ENCODE measurements at places on chromosomes 7 and 10.

- ATAC-seq = no peak
Observed at GRCh38 chr7:35697414-35698175, 2.7 kb upstream of the HERPUD2 start.

- peak; percentile 87 for ATAC-seq
Observed at GRCh38 chr7:66877577-66878300, 43.3 kb upstream of the TMEM248 start.

DNA sequence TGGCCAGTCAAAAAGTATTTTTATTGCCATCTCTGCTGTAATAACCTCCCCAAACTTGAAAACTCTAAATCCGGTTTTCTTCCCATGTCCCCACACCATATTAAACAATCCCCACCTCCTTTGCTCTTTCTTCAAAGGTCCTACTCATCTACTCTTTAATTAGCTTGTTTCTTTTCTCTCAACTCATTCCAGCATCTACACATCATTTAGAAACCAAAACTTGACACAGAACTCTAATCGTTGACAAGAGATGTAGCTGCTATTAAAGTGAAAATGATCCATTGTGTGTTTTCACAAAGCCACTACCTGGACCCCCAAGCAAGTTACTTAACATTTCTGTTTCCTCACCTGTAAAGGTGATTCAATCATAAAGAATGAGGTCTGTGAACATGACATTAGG is 436.3 kb upstream of the NPVF start:
- ATAC-seq = no peak

DNA sequence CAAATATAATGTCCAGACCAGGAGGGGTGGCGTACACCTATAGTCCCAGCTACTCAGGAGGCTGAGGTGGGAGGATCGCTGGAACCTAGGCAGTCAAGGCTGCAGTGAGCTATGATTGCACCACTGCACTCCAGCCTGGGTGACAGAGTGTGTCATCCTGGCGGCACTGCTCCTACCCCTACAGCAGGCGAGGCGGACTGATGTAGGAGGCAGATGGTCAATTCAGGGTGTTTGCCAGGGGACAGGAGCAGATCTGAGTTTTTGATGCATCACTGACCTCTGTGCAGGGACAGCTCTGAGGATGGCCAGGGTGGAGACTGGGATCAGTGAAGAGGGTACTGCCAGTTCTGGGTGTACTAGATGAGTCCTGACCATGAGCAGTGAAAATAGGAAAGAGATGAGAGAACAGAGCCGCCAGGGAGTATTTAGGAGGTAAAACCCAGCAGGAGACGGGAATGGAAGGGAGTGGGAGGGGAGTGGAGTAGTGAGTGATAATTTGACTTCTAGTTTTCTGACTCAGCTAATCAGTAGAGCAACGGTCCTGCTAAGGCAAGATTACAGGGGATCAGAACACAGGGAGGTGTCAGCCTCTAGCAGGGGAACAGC is 75.3 kb downstream of the HIP1 start:
- peak; percentile 79 for ATAC-seq

GRCh38 chr10:125783957-125784356 is 8.3 kb upstream of the MMP21 start:
- ATAC-seq = no peak

- no peak for ATAC-seq
Observed at GRCh38 chr7:112799448-112800120, 9.4 kb upstream of the TMEM168 start.

GRCh38 chr10:98063740-98064027 is 33.3 kb upstream of the CRTAC1 start:
- ATAC-seq = no peak

GRCh38 chr10:79098596-79099015 is 29.8 kb downstream of the ZMIZ1 start:
- ATAC-seq = peak; percentile 90

GRCh38 chr10:33422471-33423153 is 88.1 kb upstream of the NRP1 start:
- no peak for ATAC-seq

DNA sequence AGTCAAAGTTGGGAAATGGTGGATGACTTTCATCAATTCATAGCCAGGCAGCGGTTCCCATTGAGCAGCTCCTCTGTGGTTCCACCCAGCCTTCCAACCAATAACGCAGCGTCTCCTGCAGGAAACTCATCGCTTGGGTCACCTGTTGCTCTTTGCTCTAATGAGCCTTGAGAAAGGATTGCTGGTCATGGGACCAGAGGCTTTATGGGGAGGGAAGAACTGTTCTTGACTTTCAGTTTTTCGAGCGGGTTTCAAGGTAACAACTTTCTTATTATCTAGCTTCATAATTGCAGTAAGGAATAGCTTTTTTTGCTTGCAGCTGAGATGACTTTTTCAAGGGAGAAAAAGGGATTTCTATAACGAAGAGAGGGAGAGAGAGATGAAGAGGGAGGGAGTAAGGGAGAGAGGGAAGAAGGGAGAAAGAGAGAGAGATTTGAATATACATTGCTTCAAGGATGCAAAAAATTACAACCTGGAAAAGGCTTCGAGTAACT is 405 bp upstream of the ENTPD1 start:
- ATAC-seq = peak; percentile 55

DNA sequence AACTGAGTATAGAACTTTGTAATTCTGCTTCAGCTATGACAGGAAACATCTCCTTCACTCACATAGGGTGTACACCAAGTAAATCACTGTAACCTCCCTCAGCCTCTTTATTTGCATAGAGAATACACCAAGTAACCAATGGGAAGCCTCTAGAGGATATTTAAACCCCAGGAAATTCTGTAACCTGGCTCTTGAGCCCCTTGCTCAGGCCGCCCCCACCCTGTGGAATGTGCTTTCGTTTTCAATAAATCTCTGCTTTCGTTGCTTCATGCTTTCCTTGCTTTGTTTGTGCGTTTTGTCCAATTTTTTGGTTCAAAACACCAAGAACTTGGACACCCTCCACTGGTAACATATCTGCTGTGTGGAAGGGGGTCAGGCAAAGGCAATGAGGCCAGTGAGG is 60.2 kb downstream of the CLRN3 start:
- ATAC-seq = no peak

- no peak for ATAC-seq
Observed at GRCh38 chr10:80055760-80056159, 22.7 kb upstream of the TMEM254 start.

DNA sequence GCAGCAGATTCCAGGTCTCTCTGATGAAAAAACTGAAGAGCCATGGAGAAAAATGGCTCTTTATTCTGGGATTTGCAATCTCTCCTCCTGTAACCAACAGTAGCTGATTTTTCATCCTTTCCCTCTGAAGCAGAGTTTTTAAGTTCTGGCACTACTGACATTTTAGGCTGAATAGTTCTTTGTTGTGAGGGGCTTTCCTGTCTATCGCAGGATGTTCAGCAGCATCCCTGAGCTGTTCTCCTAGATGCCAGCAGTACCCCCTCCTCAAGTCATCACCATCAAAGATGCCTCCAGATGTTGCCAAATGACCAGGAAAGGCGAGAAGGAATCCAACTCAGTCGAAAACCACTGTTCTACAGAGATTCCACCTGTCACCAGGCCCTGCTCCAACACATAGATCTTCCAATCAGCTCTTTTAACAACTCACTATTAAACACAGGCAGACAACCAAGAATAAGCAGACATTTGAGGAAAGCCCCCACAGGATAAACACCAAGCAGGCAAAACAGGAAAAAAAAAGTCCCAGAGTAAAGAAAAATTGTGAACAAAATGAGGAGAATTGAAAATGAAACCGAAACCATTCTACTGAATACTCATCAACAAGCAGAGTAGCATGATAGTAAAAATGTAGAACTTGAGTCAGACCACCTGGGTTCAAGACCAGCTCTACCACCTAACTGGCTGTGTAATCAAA is 124.8 kb downstream of the MPP7 start:
- no peak for ATAC-seq

- no peak for ATAC-seq
Observed at GRCh38 chr10:3031490-3031889, 35.9 kb upstream of the PFKP start.

DNA sequence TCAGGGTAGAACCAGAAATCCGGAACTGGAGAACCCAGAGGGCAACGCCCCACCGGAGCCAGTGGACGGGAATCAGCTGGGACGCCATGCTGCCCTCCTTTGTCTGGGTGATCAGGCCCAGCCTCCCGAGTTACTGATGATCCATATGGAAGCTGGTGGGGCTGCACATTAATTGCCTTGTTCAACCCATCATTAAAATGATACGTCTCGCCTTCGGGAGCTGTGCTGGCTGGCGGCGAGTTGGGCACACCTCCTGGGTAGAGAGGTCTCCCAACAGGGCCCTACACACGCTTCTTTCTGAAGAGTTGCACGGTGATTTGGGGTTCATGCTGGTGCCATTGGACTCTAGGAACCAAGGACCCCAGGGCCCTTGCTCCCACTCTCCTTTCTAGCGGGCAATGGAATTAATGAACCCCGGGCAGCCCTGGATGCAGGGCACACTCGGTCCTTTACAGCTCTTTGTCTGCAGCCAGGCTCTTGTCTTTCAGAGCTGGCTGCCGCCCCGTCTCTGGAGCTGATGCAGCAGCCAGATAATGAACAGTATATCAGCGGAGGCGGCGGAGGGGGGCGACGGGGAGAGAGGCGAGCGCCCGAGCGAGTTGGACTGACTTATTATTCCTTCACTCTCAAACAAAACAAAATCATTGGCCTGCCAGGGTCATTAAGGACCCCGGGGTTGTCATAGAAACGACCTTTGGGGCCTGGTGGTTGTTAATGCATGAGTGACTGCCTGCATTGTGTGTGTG is 412.2 kb upstream of the ZMIZ1 start:
- no peak for ATAC-seq

DNA sequence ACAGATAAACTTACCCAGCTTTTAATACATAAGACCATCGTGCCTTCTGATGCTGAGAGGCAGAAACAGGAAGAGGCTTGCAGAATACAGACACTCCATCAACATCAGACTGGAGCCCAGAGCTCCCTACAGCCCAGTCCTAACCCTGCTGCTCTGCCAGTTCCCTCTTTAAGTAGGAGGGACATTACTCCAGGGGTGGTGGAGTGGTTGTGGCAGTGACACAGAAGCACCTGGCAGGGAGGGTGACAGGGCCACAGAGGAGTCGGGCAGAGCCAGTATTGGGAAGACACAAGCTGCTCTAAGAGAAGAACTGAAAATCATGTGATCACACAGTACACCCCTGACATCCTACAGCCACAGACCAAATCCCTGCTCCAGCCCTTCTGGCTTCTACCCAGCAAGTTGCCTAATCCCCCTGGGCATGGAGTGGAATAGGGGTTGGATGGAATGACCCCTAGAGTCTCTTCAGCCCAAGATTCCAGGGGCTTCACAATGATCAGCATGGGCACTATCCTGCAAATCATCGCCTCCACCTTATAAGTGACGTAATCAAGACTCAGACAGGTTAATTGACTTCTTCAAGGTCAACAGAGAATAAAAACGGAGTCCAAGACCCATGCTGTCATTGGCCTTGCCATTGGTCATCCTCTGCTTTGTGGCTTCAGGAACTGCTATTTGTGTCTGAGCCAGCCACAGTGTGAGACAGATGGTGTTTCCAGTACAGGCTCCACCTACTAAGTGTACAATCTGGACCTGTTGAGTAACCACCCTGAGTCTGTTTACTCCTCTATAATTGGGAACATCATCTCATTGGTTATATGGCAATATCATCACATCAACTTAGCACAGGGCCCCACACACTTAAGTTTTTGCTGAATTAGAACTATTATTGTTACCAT is 61.1 kb upstream of the ZMIZ1 start:
- no peak for ATAC-seq

GRCh38 chr7:22443370-22444180 is 56.4 kb downstream of the STEAP1B start:
- no peak for ATAC-seq

DNA sequence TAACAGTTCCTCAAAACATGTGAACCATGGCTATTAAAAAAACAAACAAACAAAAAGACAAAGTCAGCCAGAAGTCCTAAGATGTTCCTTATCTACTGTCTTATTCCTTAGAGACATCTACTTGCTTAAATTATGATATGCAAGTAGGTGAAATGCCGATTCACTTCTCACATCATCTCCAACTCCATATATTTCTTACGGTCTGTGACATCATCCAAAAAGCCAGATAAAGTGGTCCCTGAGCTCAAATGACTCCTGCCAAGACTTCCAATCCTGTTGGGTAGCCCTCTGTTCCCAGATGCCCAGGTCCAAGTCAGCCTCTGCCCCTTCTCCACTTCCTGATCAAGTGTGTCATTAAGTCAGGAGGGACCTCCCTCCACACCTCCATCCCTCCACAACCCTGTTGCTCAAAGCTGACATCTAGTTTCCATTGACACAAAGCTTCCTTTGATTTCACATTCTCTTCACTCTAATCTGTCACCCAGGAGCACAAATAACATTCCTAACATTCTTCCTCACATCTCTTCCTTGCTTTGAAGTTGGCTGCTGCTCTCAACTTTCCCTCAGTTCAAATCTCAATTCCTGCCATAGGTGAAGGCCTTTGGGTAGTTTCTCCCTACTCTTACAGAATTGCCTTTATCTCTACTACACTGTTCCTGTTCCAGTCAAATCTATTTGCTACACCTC is 56.1 kb upstream of the PDLIM1 start:
- ATAC-seq = no peak

GRCh38 chr10:50624866-50625501 is 1.2 kb upstream of the SGMS1 start:
- peak; percentile 76 for ATAC-seq

- ATAC-seq = no peak
Observed at GRCh38 chr7:84076219-84076618, 118.4 kb downstream of the SEMA3A start.

DNA sequence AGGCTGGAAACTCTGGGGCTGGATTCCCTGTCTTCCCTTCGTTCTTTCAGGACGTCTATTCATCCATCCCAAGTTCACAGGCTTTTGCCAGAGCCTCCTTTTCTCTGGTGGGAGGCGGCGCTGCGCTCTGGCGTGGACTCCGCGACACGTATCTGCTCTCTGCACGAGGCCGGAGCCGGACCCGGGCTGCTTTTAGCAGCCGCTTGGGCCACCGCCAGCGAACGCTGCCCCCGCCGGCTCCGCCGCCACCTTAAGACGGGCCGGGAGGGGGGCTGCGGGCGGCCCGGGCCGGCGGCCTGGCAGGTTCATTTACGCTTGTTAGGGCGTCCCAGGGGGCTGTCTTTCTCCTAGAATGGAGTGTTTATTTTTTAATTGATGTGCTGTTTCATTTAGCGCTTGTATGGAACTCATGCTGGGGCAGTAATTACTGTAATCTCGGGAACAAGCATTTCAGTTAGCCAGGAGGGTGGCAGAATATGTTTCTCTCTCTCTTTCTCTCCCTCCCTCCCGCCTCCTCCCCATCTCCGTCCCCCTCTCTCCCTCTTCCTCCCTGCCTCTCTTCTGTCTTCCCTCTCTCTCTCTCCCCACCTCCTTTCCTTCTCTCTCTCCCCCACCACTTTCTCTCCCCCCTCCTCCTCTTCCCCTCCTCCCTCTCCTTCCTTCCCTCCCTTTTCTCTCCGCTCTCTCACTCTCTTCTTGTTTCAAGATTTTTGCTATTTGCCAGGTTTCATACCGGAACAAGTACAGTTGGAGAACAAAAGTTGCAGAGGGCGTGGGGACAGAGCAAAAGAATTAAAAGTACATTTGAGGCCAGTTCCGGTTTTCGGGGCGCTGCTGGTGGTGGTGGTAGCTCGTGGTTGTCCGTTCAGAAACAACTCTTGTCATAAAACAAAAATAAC is 1.3 kb upstream of the FZD8 start:
- no peak for ATAC-seq

GRCh38 chr7:42174391-42174912 is 62.6 kb downstream of the GLI3 start:
- no peak for ATAC-seq
